ENCODE measurements at places on chromosomes 4 and X.

- DNase-seq = no peak
Measured at GRCh38 chrX:119635799-119636198, 29.6 kb upstream of the NKRF start.

DNA sequence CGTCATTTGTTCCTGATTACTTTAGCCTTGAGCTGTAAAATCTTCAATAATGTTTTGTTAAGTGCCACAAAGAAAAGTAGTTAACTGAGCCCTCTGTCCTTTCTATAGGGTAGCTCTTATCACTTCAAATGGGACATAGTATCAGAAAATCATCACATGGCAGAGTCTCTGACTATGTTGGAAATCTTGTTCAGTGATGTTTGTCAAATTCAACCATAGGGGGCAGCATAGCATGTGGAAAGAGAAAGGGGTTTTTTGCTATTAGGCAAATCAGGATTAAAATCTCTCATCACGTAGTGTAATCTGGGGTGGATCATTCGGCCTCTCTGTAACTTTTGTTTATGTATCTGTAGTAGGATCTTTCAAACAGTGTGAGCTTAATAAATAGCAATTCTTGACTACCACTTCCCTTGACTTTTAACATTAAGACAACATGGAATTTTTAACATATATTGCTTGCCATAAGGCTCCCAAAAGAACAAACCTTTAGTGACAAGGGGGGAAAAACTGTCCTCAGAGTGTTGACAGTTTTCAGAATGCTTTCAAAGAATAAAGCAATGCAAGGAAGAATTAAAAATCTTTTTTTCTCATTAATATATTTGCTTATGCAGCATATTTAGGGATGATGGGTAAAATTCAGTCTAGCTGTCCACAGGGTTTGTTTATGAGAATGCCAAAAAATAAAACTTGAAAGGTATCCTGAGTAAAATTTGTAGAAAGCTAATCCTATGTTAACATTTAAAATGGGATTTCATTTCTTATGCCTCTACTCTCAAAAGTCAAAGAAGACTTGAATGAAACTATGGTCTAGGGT lies 127.2 kb downstream of the FBXW7 start:
- no peak for DNase-seq

GRCh38 chr4:108139089-108139488 lies 29.6 kb downstream of the LEF1 start:
- no peak for DNase-seq

DNA sequence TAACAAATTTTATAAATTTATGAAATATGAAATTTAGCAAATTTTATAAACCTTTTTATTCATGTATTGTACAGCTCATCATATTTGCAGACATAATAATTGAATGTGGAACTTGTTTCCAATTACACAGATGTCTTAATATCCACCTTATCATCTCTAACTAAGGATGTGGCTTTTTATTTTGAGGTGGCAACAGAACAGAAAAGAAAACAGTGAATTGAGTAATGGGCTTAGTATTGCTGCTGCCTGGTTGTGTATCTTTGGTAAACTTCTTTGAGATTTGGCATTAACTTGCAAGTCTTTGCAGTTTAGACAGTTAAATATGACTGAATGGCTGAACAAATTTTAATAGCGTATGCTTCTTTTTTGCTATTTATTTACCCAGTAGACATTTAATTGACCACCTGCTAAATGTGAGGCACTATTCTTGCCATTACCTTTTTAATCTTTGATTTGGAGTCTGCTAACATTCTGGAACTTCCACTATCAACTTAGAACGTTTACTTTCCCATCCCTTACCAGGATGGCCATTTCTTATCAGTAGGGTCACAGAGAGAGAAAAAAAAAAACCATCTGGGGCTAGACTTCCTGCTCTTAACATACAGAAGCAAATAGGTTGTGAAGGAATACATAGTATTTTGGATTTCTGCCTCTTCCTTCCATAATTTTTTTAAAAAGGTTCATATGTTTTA lies 44.8 kb downstream of the CLCN3 start:
- DNase-seq = no peak

- DNase-seq = no peak
Measured at GRCh38 chr4:186726426-186727168, 2.9 kb upstream of the FAT1 start.

DNA sequence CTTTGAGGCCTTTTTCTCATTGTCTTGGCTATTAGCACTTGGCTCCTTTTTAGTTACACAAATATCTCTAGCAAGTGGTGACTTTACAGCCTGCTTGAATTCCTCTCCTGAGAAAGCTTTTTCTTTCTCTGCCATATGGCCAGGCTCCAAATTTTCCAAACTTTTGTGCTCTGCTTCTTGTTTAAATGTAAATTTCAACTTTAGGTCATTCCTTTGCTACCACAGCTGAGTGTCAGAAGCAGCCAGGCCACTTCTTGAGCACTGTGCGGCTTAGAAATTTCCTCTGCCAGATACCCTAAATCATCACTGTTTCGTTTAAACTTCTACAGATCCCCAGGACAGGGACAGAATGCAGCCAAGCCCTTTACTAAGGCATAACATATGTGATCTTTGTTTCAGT lies 222.4 kb downstream of the FBXO8 start:
- DNase-seq = no peak

- no peak for DNase-seq
Measured at GRCh38 chrX:1781766-1782165, 166.9 kb downstream of the ASMT start.

GRCh38 chr4:159551281-159551680 lies 448.4 kb downstream of the RAPGEF2 start:
- DNase-seq = no peak

DNA sequence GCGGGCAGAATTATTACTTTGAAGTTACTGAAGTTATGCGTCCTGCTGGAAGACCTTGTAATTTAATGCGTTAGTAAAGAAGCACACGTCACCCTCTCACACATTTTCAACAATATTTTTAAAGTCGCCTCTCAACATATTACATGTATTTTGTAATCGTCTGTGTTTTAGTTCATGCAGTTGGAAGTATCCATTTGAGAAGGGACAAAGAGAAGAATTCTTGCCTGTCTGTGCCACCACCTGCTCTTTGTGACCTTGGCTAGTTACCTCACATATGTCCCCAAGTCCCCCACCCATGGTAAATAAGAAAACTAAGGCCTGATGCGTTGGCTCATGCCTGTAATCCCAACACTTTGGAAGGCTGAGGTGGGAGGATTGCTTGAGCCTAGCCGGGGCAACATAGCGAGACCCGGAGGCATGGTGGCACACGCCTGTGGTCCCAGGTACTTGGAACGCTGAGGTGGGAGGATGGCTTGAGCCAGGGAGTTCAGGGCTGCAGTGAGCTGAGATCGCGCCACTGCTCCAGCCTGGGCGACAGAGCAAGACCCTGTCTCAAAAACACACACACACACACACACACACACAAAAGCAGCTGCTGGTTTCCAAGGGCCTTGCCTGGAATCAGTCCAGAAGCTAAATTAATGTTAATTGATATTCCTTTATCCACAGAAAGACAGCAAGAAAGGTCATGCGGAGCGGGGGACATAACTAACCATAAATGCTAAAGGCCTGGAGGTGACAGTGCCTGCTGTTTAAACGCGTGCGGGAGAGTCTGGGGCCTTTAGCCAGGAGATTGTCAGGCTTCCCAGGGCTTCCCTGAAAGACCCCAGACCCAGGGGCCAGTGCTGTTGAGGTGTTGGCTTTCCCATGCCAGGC lies 811 bp downstream of the TMEM187 start:
- no peak for DNase-seq

GRCh38 chr4:7788193-7788592 lies 151.5 kb downstream of the AFAP1 start:
- no peak for DNase-seq

GRCh38 chr4:8741513-8742226 lies 130.0 kb downstream of the HMX1 start:
- DNase-seq = no peak

- no peak for DNase-seq
Measured at GRCh38 chr4:107035819-107036583, at the start of gene DKK2. Gene DKK2 (minus strand): TSS chr4:107036313. CDS start chr4:107035591, 722 bp downstream.

DNA sequence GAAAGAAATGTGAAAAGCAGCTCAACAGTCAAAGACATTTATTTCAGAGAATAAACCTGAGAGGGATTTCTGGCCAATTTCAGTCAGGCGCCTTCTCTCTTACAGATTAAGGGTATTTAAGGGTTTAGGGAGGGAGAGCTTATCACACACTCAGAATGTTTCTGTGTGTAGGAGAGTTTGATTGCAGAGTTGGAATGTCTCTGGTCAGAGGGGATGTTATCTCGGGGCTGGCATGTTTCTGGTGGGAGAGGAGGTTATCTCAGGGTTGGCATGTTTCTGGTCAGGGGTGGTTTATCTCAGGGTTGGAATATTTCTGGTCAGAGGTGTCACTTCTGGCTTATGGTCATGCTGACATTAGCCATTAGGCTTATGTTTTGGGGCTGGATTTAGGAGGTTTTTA lies 1920.5 kb upstream of the PCDH7 start:
- no peak for DNase-seq

DNA sequence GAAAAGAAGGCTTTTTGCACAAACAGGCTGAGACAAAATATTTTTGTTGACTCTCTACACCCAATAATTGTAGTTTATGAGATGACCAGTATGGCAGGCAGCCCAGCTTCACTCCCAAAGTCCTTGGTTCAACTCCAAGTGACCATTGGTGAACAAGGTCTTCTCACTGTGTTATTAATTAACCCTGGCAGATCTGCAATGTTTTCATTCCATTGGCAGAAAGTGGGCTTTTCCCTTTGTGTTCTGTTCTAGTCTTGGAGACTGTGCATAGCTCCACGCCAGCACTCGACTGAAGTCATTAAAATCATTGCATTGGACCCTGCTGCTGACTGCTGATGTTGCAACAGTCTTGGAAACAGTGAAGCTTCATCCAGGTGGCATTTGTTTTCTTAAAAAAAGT lies 277.3 kb upstream of the HAND2 start:
- DNase-seq = no peak

DNA sequence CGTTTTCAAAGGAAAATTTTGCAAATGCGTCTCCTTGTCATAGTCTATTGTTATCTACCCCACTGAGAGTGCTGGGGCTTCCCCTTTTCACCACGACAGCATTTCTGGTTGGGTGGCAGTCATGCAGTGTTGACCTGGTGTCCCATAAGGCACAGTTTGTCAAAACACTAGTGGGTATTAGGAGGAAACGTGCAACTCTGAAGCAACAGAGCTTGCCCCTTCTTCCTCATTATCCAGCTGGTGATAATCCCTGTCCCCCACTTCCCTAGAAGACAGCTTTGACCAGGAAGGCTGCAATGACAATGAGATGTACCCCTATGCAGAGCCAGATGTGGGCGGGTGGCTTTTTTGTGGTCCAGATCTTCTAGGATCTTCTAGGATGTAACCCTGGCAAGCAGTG lies 1.8 kb downstream of the TBC1D1 start:
- no peak for DNase-seq

GRCh38 chr4:121154103-121154515 lies 10.0 kb downstream of the TNIP3 start:
- DNase-seq = no peak

DNA sequence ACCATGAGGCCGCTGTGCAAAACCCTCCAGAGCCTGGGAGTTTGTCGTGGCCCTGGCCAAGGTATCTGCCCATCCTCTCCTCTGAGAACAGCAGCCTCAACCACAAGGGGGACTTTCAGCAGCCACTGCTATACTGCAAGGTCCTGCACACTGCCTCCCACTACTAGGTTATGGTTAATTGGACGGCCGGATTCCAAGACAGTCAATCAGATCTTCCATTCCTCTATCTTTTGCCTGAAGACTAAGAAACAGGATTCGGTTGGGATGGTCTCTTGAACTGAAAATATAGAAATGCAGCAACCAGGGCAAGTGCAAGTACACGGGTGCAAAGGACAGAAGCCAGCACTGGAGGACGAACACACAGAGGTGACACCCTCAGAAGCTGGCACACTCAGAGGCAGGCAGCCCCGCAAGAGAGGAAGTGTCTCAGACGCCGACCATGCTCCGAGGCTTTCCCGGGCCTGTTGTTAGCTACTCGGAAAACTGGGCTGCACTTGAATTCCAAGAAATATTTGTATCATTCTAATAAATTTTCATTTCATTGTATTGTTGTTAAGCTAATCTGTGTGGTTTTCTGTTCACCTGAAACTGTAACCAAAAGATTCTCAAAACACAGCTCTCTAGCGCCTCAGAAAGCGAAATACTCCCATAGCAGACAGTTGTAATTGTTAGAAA lies 63.3 kb downstream of the AFAP1 start:
- DNase-seq = no peak

GRCh38 chr4:147773261-147774184 lies 41.6 kb downstream of the ARHGAP10 start:
- DNase-seq = no peak

GRCh38 chr4:160864253-160864652 lies 1299.5 kb downstream of the FSTL5 start:
- no peak for DNase-seq

DNA sequence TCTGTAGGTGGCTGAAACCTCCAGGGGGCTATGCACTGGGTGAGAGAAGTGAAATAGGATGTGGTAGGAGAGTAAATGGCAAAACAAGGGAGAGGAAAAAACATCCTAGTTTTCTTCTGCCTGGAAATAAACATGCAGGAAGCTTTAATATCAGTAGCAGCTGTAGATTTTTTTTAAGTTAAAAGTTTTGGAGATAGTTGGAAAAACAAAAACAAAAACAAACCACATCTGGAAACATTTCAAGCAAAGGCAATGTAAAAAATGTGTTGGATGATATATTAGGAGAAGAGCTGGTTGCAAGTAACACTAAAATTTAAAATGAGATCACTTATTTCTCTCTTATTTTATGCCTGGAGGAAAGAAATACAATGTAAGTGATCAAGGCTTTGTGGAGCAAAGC lies 388.0 kb downstream of the SPRY1 start:
- DNase-seq = no peak

- no peak for DNase-seq
Measured at GRCh38 chr4:80189956-80190677, 7.2 kb upstream of the PRDM8 start.

- DNase-seq = no peak
Measured at GRCh38 chrX:11462136-11462535, 168.9 kb downstream of the AMELX start.

GRCh38 chr4:25213347-25213979 lies 20.4 kb upstream of the PI4K2B start:
- no peak for DNase-seq

- DNase-seq = no peak
Measured at GRCh38 chr4:173185847-173186510, 17.4 kb downstream of the GALNT7 start.

DNA sequence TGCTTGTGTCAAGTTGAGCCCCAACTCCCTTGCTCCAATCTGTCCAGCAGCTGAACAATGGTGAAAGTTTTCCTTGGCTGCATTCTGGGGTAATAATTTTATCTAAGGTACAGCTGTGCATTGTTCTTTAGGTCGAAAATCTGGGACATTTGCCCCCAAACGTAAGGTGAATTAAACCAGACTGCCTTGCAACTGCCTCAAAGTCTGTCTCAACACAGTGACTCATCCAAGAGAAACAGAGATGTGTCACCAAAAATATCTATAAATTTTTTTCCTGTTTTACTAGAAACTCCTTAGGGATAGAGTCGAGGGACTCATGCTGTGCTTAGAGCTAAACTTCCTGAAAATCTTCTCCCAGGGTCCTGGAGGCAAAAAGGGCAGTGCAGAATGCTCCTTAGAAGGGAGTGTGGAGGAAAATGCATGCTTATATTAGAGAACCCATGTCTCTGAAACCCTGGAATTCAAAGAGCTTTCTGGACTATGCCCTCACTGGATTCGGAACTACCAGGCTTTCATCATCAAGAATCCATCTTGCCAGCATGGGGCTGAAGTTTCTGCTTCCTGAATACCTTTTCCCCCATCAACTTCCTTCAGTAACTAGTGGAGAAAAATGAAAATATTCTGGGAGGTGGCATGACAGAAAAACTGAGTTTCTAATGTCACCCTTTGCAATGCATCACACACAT lies 115.7 kb downstream of the PALLD start:
- no peak for DNase-seq

- peak; percentile 73 for DNase-seq
Measured at GRCh38 chrX:53686151-53686885, at the start of gene HUWE1. Gene HUWE1 (minus strand): TSS chrX:53686719. CDS start chrX:53654107, 32,612 bp downstream.
